ENCODE measurements at places on chromosomes 3 and 15.

DNA sequence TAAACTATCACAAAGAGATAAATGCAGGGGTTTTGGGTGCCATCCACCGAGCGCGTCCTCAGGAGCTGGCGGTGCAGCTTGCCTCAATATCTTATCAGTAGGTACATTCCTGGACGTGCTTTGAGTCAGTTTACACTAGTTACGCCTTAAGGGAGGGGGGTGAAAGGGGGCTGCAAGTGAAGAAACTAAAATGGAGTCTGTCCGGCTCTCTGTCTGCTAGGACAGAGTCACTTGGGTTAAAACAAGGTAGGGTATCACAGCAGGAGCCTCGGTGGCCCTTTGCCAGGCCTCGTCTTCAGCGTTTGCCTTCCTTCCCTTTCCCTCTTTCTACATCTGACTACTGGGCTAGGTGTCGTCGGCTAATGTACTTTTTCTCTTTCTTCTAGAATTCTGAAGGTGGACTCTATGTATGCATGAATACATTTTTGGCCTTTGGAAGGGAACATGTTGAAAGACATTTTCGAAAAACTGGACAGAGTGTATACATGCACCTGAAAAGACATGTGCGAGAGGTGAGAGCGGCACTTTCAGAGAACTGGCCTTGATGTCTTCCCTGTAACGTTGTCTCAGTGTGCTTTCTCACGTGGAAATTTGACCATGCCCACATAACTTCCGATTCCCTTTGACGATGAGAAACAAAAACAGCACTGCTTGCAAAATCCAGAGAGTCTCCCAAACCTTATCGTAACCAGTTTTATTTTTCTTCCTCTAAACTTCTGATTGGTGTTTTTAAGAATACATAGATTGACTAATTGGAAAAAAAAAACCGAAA, 28.8 kb downstream of the USP13 start:
- DNase-seq, result no peak

DNA sequence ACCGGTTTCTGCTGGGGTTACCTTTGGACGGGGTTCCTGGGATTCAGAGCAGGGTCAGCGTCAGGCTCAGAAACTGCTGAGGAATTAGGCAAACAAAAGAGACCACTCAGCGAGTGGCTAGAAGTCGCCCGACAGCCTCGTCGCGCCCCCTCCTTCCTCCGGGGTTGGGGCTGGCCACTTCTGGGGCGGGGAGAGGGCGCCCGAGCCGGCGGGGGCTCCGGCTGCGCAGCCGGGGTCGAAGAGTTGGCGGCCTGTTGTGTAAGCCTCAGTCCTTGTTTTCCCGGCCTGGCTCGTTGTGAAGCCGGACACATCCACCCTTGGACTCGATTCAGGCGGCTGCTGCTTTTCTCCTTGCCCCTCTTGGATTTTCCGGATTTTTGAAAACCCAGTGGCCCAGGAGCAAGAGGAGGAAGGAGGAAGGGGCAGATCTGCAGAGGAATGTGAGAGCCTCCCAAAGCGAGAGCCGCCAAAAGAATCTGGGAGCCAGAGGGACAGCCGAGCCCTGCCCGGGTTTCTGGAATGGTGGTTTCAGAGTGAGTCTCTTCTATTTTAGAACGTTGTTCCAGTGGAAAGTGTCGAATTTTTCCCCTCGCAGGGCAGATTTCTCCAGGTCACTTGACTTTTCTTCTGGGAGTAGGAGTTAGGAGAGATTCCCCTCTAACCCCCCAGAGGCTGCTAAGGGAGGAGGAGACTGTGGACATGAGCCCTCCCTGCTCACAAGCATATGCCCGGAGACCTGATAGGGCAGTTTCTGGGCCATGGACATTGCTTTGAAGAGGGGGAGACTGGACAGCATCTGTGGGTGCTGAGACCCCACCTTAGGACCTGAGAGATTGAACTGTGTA, 666 bp downstream of the SNX33 start:
- no peak for DNase-seq

DNA sequence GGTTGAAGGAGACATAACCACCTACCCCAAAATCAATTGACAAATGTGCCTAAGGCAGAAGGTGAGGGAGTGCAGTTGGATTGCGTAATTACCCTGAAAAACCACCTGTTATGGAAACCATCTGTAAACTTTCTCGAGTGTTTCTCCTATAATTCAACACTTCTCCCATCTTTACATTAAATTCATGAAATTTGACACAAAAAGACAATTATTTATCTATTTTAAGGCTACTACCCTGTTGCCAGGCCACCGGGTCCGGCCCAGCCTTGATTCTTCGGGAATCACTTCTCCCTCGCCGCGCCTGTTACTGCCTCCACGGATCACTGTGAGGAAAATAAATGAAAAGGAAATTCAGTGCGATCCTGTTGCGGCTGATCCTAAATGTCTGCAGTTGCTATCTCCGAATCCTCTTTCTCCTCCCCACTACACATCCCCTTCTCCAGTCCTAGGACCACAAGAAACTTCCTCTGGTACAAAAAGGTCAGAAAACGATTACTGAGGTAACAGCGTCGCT, 646 bp downstream of the IQCB1 start:
- no peak for DNase-seq

DNA sequence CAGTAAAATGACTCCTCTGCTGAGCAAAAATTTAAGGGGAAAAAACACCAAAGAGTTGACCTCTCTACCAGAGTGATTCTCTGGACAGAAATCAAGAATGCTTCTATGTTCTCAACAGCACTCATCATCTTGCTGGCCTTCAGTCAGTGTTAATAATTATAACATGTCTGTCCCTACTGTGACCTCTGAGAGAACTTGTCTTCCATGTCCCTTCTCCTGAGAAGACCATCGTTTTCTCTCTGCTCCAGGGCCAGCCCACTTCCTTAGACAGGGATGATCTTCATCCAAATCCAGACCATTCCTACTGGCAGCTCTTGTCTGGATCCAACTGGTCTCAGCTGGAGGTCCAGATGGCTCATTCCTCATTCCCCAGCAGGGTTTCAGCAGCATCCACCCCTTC, 139.0 kb upstream of the NECTIN3 start:
- DNase-seq, result no peak

DNA sequence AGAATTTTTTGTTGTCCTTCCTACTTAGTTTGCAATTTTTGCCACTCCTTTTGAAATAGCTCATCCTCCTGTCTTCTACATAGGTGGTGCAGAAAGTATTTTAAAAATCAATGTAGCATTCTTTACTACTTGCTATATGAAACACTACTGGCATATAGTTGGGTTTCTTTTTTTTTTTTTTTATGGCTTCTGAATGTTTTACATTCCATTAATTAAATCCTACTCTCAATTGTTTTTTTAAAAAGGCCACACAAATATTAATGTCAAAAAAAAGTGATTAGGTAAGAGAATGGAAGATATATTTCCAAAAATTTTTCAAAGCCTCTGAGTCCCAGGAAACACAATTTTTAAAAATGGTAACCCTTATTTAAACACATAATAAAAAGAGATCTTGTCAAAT, 262.6 kb downstream of the MAGI1 start:
- no peak for DNase-seq

- no peak for DNase-seq
These were observed 244.2 kb downstream of the PTPRG start for GRCh38 chr3:61805510-61806080.

DNA sequence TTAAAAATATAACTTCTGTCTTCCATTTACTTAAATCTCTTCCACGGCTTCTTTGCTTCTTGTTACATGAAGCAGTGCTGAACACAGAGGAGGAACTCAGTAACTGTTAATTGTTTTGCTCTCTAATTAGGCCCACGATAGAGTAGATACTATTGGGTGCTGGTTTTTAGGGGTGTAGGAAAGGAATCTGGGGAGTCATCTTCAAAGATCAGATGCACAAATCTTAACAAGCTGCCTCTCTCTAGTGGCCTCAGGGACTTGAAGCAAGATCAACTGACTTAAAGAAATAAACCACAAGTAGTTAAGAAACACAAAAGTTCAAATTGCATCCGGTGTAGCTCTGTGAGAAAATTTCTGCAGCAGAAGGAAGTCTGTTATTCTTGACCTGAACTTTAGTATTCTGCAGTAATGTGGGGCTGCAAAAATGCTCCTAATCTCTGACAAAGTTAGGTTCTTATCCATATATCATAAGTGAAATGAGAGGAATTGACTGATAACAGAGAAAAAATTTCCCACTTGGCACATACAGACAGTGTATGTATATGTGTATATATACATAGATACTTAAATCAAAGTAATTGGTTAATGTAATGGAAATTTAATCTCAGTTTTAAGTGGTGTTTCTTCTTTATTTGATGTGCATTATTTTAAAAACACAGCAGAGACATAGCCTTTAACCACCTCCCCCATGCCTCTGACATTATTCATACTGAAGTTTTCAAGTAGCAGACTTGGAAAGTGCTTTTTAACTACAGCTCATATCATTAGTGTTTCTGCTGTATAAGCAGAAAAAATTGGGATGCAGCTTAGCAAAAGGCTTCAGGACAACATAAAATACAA, 51.8 kb downstream of the CHST2 start:
- peak; percentile 27 for DNase-seq

GRCh38 chr3:31735667-31736066, 202.9 kb downstream of the STT3B start:
- DNase-seq, result no peak

DNA sequence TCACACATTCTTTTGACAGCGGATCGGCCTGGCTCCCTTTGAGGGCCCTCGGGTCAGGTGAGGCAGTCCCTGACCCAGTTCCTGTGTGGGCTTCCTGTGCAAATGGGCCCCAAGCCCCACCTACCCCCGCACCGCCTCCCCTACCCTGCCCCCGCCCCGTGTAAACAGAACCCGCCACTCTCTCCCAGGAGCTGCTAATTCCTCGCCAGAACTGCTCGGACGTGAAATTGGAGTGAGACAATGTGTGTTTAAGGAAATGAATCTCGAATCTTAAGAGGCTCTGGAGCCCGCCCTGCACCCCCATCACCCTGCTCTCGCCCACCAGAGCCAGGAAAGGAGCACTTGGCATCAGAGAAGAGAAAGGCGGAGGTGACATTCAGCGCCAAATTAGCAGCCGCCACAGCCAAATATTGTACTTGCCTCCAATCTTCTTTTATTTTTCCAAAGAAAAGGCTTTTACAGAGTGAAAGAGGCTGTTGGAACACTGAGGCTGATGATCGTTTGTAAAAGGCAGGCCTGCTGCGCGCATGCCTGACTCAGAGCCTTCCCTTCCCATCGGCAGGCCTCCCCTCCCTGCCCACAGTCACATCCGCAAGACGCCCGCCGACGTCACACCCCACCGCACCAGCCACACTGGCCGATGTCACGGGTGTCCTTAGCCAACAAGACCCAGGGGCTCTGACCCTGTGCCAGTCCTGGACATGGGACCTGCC, 53.1 kb downstream of the CACNA2D2 start:
- no peak for DNase-seq

- no peak for DNase-seq
These were observed 2.9 kb downstream of the ABHD5 start for GRCh38 chr3:43693594-43693993.

DNA sequence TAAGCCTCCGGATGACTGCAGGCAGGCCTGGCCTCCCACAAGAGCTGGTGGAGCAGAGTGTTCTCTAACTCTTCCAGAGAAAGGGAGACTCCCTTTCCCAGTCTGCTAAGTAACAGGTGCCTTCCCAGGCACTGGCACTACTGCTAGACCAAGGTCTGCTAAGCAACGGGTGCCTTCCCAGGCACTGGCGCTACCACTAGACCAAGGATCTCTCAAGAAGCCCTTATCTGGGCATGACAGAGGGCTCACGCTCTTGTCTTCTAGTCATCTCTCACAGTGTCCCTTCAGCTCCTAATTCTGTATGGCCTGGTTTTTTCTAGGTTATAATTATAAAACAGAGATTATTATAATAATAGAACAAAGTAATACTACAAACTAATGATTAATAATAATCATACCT, 27.8 kb downstream of the MYL3 start:
- DNase-seq, result no peak

GRCh38 chr15:82539691-82540054, 584 bp downstream of the RPS17 start:
- DNase-seq, result no peak

- no peak for DNase-seq
These were observed 43.3 kb downstream of the RBMS3 start for GRCh38 chr3:29324180-29324651.

DNA sequence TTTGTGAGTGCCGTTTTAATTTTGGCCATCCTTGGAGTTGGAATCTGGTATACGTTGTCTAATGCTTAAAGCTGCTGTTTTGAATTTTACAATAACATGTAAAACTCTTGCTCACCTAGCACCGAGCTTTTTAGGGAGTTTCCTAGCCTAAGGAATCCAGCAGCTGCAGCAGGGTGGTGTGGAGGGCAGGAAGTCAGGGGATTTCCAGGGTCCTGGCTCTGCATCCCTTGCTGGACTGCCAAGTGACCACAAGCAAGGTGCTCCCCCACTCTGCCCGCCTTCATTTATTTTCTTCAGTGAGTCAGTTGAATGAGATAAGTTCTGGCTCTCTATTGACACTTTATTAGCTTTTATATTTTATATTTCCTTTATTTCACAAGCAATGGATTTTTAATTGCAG, 113.7 kb downstream of the ATG7 start:
- no peak for DNase-seq

- no peak for DNase-seq
These were observed 220.1 kb upstream of the PRICKLE2 start for GRCh38 chr3:64445109-64445943.

All from amniotic stem cell (primary cell).